ENCODE measurements at places on chromosomes 3 and 15. TPM values are rescaled to one million over a fixed set of nuclear protein-coding genes. Genes with fewer than 3 reads are reported as not detected.

GRCh38 chr3:41277790-41278465 lies 78.6 kb downstream of the CTNNB1 start:
- no peak for DNase-seq

DNA sequence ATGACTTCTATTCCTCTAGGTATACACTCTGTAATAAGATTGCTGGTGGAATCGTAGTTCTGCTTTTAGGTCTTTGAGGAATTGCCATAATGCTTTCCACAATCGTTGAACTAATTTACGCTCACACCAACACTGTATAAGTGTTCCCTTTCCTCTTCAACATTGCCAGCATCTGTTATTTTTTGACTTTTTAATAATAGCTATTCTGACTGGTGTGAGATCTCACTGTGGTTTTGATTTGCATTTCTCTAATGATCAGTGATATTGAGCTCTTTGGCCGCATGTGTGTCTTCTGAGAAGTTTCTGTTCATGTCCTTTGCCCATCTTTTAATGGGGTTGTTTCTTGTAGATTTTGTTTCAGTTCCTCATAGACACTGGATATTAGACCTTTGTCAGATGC lies 12.8 kb downstream of the NXPE3 start:
- no peak for DNase-seq

GRCh38 chr15:31080591-31081014 lies 20.9 kb downstream of the TRPM1 start:
- no peak for DNase-seq

DNA sequence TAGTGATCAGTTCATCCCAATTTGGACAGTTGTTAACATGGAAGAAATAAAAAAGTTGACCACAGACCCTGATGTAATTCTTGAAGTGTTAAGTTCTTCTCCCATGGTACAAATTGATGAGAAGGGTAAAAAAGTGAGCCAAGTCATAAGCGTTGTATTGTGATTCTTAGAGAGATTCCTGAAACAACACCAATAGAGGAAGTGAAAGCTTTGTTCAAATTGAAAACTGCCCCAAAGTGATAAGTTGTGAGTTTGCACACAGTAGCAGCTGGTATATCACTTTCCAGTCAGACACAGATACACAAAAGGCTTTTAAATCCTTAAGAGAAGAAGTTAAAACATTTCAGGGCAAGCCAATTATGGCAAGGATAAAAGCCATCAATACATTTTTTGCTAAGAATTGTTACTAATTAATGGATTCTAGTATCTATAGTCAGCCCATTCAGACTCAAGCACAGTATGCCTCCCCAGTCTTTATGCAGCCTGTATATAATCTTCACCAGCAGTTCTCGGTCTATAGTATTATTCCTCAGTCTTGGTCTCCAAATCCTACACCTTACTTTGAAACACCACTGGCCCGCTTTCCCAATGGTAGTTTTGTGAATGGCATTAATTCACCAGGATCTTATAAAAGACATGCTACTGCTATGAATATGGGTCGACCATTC lies 38.2 kb downstream of the CDIN1 start:
- no peak for DNase-seq

DNA sequence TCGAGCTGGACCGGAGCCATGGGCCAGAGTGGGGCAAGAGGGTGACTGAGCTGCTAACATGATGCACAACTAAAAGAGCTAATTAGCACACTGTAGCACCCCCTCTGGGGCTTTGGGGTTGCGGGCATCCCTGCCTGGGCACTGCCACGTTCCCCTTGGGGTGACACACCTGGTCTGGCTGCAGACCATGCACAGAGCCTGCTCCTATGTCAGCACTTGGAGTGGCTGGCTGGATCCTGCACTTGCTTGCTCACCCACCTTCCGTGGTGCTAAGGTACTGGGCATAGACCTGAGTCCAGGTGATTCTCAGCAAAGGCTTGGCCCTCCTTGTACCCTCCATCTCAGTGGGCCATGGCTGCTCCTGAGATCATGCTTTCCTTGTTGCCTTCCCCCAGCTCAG lies 12.8 kb upstream of the SPTBN5 start:
- no peak for DNase-seq

GRCh38 chr3:127637546-127637945 lies 8.6 kb downstream of the PODXL2 start:
- DNase-seq: no peak

DNA sequence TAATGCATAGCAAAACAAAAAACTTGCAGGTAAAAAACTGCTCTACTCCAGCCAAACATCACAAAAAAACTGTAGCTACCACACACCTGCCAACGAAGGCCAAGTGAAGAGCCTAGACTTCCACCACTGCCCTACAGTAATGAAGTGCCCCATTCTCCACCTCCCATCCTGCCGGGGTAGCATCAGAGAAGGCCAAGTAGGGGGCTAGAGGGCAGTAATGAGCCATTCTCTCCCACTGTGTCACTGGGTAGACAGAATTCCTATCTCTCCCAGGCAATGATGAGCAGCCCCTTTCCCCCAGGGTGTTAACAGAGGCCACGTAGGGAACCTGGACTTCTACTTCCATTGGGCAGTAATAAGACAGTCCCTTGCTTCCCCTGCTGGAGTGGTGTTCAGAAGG lies 9.5 kb downstream of the SEC22C start:
- peak; percentile 33 for DNase-seq

DNA sequence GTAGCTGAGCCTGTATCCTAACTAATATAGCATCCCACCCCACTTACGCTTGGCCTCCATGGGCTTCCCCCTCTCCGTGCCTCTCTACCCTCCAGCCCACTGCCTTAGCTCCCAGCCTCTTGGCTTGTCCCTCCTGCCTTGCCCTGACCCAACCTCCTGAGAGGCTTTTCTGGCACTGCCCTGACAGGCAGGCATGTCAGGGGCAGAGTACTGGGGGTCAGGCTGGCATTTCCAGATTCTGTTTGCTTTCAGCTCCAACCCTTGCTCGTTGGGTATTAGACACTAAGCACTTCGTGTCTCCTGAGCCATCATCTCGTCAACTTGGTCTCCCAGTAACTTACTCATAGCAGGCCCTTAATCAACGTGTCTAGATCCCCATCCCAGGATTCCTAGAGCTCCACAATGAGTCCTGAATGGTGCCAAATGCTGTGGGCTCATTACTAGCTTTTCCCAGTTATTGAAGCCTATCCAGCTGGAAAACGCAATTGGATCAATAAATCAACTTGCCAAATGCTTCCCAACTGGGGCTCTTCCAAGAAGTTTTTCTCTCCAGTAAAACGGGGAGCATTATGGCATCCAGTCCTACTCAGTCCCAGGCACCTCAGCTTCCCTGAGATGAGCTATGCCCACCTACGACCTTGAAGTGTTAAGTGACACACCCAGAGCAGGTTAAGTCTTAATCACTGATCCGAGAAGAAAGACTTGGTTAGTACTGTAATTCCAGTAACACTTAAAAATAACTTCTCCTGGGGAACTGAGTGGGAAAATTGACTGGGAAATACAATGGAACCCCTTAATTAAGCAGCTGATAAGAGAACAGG lies 78.5 kb upstream of the DLG1 start:
- no peak for DNase-seq

GRCh38 chr3:171644681-171645080 lies 165.6 kb downstream of the PLD1 start:
- DNase-seq: no peak

- DNase-seq: peak; percentile 30
Measured at GRCh38 chr15:26049900-26050657, 187.0 kb upstream of the ATP10A start.

GRCh38 chr3:52572221-52572620 lies 35.8 kb downstream of the UQCC5 start:
- DNase-seq: no peak

DNA sequence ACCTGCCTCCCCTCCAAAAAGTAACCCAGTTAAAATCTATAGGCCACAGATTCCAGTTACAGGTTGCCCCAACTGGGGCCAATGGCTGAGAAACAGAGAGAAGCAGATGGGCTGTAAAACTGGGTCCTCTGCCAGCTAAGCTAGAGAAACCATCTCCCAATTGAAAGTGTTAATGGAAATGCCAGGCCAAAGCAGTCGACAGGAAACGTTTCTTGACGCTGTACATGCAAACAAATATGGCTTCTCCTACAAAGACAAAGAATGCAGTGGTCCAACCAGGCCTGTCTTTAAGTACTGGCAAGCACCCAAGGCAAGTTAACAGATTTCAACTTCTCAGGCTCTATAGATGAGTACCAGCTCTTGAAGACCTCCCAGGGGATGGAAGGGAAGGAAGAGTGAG lies 71.3 kb downstream of the MAGI1 start:
- peak; percentile 84 for DNase-seq

DNA sequence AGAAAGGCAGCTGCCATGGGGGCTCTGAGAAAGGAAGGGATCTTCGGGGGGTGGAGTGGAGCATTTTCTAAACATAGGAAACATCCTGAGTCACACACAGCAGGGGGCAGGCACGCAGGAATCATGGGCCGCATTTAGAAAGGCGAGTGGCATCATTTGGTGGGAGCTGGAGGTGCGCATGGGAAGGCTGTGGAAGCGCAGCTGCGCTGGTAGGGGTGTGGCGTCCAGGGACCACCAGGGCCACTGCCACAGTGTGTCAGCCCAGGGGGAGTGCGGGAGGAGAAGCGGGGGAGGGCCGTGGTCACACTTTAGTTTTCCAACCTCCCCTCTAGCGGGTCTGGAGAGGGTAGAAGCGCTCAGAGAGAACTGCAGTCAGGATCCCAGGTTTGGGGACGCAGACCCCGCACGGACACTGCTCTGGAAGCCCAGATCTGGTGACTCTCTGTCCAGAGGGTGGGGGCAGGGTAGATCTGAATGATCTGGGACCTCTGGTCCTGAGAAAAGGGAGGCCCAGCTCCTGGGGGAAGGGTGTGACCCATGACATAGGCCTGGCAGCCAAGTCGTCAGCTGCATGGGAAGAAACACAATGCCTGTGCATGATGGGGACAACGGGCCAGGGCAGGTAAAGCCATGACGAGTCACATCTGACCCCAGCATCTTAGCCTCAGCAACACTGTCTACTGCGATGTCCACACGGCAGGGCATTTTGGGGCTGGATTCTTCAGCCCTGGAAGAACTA lies 88.0 kb upstream of the IQSEC1 start:
- no peak for DNase-seq

GRCh38 chr3:71001303-71001830 lies 582.2 kb downstream of the FOXP1 start:
- no peak for DNase-seq

DNA sequence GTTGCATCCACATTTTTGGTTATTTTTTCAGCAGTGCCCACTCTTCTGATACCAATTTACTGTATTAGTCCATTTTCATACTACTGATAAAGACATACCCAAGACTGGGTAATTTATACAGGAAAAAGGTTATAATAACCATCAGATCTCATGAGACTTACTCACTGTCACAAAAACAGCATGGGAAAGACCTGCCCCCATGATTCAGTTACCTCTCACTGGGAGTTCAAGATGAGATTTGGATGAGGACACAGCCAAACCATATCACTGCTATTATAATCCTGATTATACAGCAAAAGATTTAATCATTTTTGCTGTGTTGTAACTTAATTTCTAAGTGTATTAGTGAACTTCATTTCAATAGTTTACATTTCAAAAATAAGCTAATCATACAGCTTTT lies 6.6 kb downstream of the ZBED2 start:
- no peak for DNase-seq

DNA sequence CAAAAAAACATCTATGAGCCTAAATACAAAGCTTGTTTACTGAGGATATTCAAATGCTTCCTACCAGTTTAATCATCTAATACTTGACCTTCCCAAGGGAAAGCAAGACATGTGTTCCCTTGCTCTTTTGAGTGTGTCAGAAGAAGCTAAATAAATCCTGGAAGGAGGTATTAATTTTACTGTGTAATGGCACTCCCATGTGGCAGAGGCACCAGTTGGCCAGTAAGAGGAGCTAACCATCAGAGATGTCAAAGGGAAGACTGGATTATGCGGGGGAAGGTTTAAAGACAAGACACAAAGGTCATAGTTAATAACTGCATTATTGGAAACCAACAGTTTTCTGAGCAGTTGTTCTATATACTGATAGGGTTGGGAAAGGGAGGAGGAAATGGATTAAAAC lies 125.1 kb downstream of the SUCLG2 start:
- DNase-seq: no peak

- DNase-seq: peak; percentile 67
Measured at GRCh38 chr3:184592371-184593219, 31.0 kb downstream of the EPHB3 start.

DNA sequence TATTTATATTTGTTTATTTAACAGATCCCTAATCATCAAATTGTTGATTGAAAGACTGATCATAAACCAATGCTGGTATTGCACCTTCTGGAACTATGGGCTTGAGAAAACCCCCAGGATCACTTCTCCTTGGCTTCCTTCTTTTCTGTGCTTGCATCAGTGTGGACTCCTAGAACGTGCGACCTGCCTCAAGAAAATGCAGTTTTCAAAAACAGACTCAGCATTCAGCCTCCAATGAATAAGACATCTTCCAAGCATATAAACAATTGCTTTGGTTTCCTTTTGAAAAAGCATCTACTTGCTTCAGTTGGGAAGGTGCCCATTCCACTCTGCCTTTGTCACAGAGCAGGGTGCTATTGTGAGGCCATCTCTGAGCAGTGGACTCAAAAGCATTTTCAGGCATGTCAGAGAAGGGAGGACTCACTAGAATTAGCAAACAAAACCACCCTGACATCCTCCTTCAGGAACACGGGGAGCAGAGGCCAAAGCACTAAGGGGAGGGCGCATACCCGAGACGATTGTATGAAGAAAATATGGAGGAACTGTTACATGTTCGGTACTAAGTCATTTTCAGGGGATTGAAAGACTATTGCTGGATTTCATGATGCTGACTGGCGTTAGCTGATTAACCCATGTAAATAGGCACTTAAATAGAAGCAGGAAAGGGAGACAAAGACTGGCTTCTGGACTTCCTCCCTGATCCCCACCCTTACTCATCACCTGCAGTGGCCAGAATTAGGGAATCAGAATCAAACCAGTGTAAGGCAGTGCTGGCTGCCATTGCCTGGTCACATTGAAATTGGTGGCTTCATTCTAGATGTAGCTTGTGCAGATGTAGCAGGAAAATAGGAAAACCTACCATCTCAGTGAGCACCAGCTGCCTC lies 14.7 kb downstream of the THBS1 start:
- no peak for DNase-seq

DNA sequence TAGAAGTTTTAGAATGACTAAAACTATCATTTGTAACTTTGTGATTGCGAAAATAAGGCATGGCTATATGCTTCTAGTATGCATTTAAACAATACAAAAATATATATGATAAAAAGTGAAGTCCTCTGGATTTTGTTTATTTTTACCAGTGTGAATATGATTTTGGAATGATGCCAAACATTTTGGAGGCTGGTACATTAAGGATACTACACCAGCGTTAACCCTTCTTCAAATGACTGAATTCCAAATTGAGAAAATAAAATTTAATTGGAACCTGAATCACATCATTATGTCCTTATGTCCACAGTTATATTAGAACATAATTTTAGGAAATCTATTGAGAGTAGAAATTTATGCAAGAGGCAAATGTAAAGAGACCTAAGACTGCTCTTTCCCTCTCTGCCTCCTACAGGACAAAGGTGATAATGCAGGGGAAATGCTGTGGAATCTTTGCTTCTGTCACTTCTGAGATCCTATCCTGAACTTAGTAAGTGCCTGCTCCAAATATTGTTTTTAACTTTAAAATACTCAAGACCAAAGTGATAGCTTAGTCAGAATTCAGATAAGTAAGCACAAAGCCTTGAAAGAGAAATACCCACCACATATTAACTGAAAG lies 121.1 kb upstream of the NANOGP8 start:
- no peak for DNase-seq

Gene UROC1
- total RNA-seq: not detected

Gene GOLGA6B
- not detected for total RNA-seq

Gene FAM81A
- total RNA-seq: not detected

Gene SOX14
- not detected for total RNA-seq

Gene RLBP1
- 6.6 TPM for total RNA-seq

Gene SPTBN5
- total RNA-seq: 0.37 TPM

Gene RAD54L2
- total RNA-seq: 11.9 TPM

Gene EXD1
- 0.03 TPM for total RNA-seq

Gene FBXW12
- 0.68 TPM for total RNA-seq
